ENCODE measurements at places on chromosomes 6 and 20. TPM values are rescaled to one million over a fixed set of nuclear protein-coding genes. Genes with fewer than 3 reads are reported as not detected.

- no peaks in the 10 kb centered on the region for H3K27me3 ChIP-seq
- no peak overlapping the region for H3K4me3 ChIP-seq
- no peak overlapping the region for H3K27ac ChIP-seq
Measured at GRCh38 chr6:163588220-163588919, 173.9 kb downstream of the QKI start.

GRCh38 chr6:1417718-1418117, 28.3 kb downstream of the FOXF2 start:
- H3K4me3 ChIP-seq: no peak overlapping the region
- no peaks in the 10 kb centered on the region for H3K36me3 ChIP-seq
- H3K27me3 ChIP-seq: no peaks in the 10 kb centered on the region
- H3K27ac ChIP-seq: no peak overlapping the region

DNMT3B gene
- 20.6 TPM for total RNA-seq

PFDN6 gene
- 56.2 TPM for total RNA-seq

CMTR1 gene
- total RNA-seq: 231 TPM

ARMH2 gene
- 2.1 TPM for total RNA-seq

Measured in testis (tissue), 5 donors.